LHCN-M2 (cell line): ENCODE measurements at places on chromosomes 5 and 9.

DNA sequence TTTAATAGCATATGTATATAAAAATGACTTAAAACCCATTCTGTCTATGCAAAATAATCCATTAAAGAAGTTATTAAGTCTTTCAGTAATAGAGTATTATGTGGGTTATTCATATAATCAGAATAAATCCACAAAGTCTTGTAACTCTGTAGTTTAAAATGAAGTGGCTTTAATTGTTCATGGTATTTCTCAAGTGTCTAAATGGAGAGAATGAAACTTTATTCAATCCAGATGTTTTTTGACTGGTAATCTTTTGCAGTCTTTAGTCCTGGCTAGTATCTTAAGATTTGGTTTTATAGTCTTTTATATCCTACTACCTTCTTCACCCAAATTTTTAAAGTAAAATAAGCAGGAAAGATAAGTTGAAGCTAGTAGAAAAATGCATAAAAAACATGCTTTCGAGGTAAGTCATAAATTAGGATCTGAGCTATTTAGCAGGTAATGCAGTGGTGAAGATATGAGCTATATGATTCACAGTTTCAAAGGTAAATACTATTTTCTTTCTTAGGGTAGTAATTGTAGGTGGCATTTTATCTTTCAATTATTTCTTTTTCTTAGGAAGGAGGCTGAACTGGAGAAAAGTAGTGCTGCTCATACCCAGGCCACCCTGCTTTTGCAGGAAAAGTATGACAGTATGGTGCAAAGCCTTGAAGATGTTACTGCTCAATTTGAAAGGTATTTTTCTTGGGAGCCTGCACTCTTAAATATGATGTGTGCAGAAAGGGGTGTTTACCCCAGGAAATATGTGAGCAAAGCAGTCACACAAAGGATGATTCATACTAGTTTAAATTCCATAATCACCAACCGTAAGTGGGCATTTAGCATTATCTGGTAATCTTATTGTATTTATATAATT, 17.9 kb downstream of the HMMR start:
- DNase-seq: no peak

DNA sequence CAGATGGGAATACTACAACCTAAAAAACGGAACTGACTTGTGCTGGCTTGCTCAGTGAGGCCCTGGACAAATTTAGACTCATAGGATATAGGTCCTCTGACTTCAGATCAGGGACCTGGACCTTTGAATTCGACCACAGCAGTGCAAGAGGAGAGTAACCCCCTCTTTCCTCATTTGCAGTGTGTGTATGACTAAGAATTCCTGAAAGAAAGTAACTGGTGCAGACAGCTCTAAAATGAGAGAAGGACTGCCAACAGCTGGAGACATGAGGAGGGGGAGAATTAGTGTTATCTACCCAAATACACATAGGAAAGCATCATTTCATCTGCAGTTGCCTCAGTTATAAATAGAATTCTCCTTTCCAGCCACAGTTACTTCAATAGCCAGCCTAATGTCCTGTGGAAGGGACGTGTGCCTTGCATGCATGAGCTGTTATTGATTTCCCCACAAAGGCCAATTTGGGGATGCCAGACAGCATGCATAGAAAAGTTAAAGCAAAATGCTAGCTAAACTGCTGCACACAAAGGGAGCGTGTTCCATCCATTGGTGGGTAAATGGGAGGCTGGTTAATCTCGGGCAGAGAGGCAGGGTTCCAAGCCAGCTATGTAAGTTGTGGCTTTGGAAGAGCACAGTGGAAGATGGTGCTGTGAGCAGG, 442.7 kb downstream of the CDK5RAP2 start:
- no peak for DNase-seq

- no peak for DNase-seq
These were observed 78.0 kb downstream of the ADRB2 start for GRCh38 chr5:148904440-148904839.

DNA sequence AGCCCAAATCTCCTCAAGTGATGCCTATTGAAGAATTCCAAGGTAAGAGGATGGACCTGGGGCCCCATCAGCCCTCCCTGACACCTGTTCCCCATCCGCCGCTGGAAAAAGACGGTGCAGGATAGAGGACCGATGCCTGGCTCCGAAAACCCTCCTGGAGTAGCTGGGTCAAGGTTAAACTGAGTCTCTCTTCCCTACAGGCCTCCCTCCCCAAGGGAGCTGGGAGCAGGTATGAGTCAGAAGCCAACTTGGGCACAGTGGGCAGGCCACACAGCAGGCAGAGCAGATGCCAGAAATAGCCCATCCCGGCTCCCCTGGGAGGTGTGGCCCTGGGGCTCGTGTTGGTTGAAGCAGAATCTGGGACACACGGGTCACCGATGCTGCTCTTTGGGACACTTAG, 75.6 kb downstream of the NTNG2 start:
- peak; percentile 33 for DNase-seq

DNA sequence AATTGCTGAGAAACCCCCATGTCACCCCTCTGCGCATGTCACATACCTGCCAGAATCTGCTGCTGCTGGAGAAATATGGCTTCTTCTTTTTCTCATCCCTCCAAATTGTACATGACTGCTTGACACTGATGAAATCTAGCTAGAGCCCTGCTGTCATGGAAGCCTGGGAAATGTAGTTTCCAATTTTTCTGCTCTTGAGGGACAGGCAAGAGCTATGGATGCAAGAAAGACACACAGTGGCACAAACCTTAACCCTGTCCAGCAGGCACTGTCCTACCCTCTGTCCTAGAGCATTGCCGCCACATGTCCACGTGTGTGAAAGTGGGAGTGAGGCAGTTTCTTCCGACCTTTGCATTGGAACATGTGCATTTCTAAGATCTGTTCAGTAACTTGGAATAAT, 255.5 kb upstream of the SEMA6A start:
- no peak for DNase-seq

DNA sequence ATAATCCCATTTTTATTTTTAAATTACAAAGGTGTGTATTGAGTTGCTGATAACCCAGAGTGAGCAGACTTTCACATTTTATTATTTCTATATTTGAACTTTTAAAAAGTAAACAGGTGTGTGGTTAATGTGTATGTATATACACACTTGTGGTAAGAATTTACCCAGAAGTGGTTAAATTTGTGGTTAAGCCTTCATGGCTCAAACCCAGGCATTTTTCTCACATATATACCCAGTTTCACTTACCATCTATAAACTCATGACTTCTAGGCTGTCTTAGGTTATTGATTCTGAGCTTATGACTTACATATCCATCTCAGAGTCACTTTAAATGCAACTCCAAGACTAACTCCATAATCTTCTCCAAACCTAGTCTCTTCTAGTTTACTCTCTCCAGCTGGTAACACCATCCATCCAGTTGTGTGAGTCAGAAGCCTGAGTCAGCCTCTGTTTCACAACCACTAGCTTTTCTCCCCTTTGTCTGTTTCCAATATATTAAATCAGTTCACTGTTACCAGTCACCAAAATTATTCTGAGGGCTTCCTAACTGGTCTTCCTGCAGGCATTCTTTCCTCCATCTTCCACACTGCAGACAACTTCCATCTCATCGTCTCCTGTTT, 20.2 kb downstream of the ZBED3 start:
- peak; percentile 56 for DNase-seq

DNA sequence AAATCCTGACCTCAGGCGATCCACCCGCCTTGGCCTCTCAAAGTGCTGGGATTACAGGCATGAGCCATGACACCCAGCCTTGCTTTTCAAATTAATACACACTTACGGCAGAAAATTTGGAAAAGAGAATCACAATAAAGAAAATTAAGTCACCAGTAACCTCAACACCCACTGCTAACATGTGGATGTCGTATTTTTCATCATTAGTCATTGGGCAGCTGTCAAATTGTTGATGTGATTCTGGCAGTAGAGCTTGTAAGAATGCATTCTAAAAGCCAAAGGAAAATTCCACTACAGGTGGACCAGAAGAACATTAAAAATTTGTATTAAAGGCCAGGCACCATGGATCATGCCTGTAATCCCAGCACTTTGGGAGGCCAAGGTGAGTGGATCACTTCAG, 237.3 kb upstream of the TUT7 start:
- peak; percentile 76 for DNase-seq

DNA sequence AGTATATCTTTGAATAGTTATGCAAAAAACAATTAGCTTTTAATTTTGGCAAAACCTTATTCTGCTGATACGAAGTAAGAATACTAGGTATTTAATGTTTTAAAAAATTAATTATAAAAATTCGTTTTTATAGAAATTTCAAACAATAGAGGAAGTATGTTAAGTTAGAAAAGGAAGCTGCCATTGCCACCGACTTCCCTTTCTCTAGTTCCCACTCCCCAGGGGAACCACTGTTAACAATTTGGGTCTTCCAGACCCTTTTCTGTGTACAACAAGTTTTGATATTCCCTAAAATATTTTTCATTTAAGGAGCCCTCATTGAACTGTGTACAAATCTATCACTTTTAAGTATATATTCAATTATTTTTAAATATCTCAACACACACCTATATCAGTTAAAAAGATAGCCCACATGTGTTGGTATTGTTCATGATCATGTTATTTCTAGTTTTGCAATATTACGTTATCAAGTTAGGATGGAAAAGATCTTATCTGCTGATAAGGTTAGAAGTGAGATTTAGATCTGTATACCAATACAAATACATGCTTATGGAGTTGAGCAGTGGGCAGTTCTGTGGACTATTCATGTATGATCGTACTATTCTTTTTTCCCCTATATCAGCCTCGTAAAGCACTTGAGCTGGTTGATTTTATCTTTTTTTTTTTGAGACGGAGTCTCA, 25.9 kb downstream of the NDFIP1 start:
- no peak for DNase-seq

GRCh38 chr5:136057401-136058038, 28.7 kb downstream of the TGFBI start:
- DNase-seq: no peak
